ENCODE measurements at places on chromosomes 3 and 15. TPM values are rescaled to one million over a fixed set of nuclear protein-coding genes. Genes with fewer than 3 reads are reported as not detected.

The GOLGA6L7 gene
- not detected for total RNA-seq

The MUSTN1 gene
- total RNA-seq: 78.0 TPM

The ECE2 gene
- not detected for total RNA-seq

GRCh38 chr3:129633751-129634481 lies 27.4 kb upstream of the PLXND1 start:
- DNase-seq: no peak

GRCh38 chr3:69200384-69201068 lies 78.1 kb upstream of the LMOD3 start:
- DNase-seq: peak; percentile 44

DNA sequence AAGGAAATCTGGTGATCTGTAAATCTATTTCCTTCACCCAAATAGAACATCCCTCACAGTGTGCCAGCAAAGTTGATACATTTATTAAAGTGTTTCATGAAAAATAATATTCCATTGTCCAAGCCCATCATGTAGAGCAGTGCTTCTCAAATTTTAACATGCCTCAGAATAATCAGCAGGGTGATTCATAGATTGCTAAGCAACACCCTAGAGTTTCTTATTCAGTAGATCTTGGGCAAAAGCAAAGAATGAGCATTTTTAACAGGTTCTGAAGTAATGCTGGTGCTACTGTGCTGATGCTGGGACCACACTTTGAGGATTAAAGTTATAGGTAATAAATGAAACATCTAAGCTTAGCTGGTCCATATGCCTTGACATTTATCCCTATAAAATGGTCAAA lies 210.5 kb downstream of the ZIC4 start:
- DNase-seq: peak; percentile 24

- DNase-seq: peak; percentile 78
These were observed 56.9 kb upstream of the FLNB start for GRCh38 chr3:57951066-57951882.

The FBXW12 gene
- total RNA-seq: not detected

DNA sequence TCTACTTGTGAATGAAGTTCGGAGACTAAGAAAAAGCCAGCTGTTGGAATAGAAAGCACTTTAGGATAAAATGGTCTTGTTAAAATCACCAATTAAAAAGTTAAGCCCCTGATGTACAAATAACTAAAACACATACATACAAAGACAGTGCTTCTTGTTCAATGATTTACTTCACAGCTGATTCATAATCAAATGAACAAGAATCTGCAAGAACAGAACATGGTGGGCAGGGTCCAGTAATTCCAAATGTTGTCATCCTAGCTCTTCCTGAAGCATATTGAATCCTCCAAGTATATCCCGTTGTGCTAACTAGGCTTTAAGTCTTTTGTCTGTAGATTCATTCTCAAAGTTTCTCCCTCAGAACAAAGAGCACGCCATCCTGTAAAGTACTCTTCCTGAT lies 24.5 kb downstream of the NIT2 start:
- DNase-seq: no peak

DNA sequence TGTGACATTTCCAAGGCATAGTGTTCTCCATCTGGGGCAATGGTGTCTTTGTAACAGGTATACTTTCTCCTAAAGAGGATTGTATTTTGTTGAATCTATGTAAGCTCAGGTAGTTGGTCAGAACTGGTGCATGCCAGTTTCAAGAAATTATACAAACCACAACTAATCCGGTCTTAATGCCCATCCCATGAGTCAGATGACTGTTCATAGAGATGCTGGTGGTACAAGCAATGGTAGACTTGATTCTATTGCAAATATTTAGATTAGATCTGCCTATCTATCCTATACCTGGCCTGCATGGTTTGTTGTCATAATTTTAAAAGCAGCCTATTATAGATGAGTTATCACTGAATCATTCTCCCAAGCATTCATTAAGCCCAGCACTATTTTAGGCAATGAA lies 43.5 kb downstream of the ATP13A5 start:
- DNase-seq: no peak

DNA sequence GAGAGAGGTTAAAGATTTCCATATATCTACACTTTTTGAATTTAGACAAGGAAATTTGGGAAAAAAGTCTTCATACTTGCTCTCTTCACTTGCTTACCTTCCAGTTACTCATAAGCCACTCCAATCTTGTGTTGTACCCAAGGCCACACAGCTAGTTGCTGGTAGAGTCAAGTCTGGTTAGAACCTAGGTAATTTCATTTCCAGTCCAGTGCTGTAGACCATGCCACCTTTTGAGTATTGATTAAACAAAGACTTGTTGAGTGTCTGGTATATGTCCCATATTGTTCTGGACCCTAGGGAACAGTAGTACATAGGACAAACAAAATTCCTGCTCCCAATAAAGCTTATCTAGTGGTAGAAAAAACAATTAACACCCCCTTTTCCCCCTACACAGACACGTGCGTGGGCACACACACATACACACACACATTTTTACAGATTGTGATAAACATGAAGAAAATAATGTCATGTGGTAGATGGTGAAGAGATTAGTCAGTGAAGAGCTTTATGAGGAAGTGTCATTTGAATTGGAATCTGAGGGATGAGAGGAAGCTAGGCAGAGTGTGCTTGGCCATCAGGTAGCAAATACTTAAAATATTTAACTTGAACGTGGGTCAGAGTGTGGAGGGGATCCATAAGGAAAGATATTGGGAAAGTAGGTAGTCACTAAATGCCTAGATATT lies 2.1 kb downstream of the CMC1 start:
- no peak for DNase-seq

- peak; percentile 34 for DNase-seq
These were observed 530.0 kb downstream of the MECOM start for GRCh38 chr3:169133178-169134161.

DNA sequence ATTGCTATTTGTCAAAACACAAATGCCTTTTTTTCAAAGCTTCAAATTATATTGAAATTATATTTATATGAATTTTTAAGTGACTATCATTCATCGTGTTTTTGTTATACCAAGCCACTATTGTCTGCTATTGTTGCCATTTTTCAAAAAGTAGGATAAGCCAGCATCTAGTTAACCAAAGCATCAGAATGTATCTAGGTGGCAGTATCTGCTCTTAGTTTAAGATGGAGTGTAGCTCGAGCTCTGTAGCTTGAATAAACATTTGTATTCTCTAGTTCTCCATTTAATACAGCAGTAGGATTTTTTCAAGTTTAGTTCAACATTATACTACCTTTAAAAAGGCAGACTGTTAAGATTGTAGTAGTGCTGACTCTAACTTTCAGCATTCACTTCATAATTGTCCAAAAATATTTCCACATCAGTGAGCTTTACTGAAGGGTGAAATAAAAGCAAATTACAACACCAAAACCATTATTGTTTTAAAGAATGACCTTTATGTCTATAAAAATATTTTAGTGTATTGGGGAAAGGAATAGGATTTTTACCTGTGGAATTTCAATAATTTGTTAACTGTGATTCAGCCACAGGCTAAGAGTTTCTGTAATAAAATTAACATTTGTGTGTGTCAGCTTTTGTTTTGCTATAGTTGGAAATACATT lies 19.6 kb upstream of the C15orf61 start:
- DNase-seq: peak; percentile 36

- DNase-seq: no peak
These were observed 44.4 kb upstream of the OTOL1 start for GRCh38 chr3:161452179-161452578.

The TIMP4 gene
- total RNA-seq: 0.42 TPM

The GABRR3 gene
- total RNA-seq: not detected

The MEGF11 gene
- not detected for total RNA-seq

- no peak for DNase-seq
These were observed 408.2 kb upstream of the TGFBR2 start for GRCh38 chr3:30198162-30198561.

The A4GNT gene
- total RNA-seq: not detected

The CPEB1 gene
- total RNA-seq: 2.6 TPM

The PCYT1A gene
- total RNA-seq: 66.2 TPM
